ENCODE measurements at places on chromosomes 3 and 15.

DNA sequence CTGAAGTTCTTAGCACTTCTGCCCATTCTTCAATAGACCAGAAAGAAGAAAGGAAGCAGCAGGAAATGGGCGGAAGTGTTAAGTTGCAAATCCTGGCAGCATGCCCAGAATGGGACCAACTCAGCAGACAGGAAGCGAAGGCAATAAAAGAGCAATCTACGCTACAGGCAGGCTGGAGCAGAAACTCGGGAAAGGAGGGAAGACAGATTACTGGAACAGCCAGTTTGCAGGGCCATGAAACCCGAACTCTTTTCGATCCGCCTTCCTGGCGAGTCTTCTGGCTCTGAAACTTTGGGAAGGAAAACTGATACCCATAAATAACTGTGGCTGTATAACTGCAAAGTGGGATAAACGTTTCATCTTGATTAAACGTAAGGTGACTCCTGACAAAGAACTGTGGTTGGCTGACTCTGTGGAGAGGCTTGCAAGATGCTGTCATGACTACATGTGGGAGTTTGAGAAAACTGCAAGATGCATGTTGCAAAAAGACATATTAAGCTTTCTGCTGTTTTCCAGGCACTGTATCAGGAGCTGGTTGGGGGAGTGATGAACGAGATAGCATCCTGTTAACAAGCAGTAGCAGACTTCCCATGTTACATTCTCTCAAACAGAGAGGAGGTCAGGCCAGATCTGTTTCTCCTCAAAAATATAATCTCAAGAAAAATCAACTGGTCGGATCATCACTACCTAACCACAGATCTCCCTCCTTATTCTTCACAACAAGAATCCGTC lies 67.8 kb downstream of the FMN1 start:
- DNase-seq, result peak; percentile 96

- DNase-seq, result no peak
Observed at GRCh38 chr15:90789462-90789861, 72.3 kb downstream of the BLM start.

- peak; percentile 50 for DNase-seq
Observed at GRCh38 chr3:45664578-45664977, 24.6 kb upstream of the SACM1L start.

DNA sequence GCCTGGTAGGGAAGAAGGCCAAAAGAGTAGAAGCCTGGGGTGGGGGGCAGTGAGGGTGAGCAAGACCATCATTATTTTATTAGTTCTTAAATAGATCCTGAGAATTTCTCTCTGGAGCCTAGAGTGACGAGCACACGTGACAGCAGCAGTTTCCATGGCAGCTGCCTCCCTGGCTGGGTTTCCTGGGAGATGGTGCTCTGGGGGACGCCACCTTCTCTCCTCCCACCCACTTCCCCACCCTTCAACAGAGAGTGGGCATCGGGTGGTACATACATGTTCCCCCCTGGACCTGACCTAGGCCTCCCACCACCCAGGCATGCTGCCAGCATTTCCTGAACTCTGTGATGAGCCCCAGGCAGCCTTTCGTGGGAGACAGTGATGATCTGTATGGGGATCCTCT lies 12.9 kb downstream of the CELF6 start:
- no peak for DNase-seq
